ENCODE measurements at places on chromosomes 2 and 18. TPM values are rescaled to one million over a fixed set of nuclear protein-coding genes. Genes with fewer than 3 reads are reported as not detected.

Gene GCG
- not detected for polyA plus RNA-seq

Gene ONECUT2
- 0.13 TPM for polyA plus RNA-seq

Gene VSNL1
- polyA plus RNA-seq = 4.8 TPM

Gene OBSL1
- polyA plus RNA-seq = 150 TPM

Gene DAW1
- polyA plus RNA-seq = 0.60 TPM

Gene FOXI3
- polyA plus RNA-seq = 0.21 TPM

Gene ASB18
- polyA plus RNA-seq = 0.07 TPM

Gene EIF2B4
- polyA plus RNA-seq = 52.5 TPM

Gene RGPD4
- polyA plus RNA-seq = not detected

Gene ASAP2
- 57.3 TPM for polyA plus RNA-seq

Gene DSG2
- 35.7 TPM for polyA plus RNA-seq

Gene RFX8
- 0.75 TPM for polyA plus RNA-seq

Gene RASGRP3
- polyA plus RNA-seq = 21.8 TPM

- no peak for DNase-seq
Observed at GRCh38 chr2:42767899-42768705, 4.2 kb upstream of the OXER1 start.

GRCh38 chr2:68469935-68470334 is 2.5 kb downstream of the APLF start:
- no peak for DNase-seq

DNA sequence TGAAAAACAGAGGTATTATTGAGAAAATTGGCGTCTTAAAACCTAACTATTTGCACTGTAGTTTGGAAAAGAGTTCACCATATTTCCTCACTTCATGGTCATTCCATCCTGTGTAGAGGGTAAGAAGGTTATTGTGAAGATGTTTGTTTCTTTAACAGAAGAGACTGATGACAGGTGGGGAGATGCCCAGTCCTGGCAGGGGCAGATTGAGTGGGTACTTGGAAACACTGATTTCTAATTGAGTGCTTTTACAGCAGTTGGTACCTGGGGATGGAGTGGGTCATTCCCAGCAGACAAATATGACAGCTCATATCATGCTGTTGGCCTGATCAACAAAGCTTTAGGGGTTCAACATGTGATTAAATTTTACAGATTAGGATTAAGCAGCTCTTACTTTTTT is 67.5 kb downstream of the MYOM1 start:
- DNase-seq = no peak

DNA sequence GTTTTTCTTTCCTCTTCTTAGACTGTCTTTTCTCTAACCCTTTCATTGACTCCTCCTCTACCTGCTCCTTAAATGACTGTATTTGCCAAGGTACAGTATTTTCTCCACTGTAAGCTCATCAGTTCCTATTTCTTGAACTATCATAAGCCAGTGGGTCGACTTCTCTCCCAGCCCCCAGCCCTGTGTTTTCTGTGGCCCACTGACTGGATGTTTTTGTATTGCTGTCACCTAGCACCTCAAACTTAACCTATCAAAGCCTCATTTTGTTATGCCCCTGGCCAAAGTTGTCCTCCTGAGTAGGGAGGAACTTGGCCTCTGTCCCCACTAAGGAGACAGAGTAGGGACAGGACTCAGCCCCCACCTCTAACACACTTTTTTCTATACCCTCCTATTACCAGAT is 65.4 kb upstream of the CABLES1 start:
- DNase-seq = no peak

DNA sequence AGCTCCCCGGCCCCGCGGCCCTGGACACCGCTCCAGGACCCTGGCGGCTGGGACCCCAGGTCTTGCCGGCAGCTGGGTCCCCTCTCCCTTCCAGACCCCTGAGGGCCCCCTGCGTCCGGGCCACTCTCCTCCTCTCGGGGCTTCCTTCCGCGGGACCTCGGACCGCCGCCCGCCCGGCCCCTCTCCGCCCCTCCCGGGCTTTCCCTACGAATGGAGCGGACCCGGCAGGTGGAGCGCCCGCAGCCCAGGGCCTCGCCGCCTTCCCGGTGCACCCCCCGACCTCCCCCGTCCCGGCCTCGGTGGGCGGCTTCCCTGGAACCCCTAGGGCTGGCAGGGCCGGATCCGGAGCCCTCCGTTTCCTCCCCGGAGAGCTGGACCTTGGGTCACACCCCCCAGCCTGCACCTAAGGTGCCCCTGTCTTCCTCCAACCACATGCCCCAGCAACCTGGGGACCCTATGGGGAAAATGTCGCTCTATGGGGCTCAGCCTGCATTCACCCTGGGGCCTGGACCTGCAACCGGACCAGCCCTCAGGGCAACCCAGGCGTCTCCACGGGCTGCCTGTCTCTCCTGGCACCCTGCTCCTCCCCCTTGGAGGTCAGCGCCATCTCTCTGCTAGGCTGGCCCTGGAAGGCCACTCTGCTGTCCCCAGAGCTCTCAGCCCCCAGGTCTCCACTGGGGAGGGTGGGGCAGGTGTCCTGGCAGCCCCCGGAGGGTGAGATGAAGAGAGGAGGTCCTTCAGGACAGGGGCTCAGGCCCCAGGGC is 730 bp downstream of the B3GNT7 start:
- DNase-seq = no peak

GRCh38 chr2:221614274-221614673 is 42.2 kb upstream of the EPHA4 start:
- DNase-seq = no peak

GRCh38 chr2:114049280-114049679 is 159.4 kb downstream of the ACTR3 start:
- no peak for DNase-seq

DNA sequence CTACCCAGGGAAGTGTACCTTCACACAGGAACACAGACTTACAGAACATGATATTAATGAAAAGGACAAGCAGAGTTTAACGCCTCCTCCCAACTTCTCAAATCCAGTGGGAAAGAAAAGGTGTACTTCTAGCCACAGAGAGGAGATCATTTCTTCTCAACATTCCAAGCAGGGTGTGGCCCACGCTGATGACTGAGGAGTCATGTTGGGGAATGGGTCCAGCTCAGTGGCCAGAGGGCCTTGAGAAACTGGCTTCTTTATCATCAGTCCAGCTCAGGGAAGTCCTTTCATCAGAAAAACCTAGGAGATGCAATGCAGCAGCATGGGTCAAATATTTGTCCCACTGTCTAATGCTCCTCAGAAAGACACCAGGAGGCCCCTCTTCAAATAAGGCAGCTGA is 63.0 kb downstream of the RBM43 start:
- DNase-seq = no peak

GRCh38 chr2:127359520-127359919 is 28.3 kb downstream of the MAP3K2 start:
- DNase-seq = no peak

GRCh38 chr18:79991494-79991893 is 3.1 kb upstream of the TXNL4A start:
- no peak for DNase-seq

DNA sequence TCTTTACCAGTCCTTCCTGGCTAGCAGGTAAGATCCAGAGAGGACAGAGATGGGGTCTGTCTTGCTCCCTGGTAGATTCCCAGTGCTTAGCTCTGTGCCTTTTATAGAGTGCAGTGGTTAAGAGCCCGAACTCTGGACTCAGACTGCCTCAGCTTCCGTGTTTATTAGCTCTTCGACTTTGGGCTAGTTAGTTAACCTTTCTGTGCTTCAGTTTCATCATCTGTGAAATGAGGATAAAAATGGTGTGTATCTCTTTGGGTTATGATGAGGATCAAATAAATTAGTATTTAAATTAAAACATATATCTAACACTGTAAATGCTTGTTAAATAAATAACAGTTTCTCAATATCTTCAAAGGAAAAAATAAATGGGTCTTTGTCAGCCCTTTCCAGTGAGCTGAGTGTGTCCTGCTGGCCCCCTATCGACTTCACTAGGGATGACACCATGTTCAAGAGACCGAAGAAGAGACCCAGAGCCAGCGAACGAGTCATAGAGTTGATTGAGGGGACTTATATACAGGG is 38.2 kb downstream of the CERS6 start:
- no peak for DNase-seq

DNA sequence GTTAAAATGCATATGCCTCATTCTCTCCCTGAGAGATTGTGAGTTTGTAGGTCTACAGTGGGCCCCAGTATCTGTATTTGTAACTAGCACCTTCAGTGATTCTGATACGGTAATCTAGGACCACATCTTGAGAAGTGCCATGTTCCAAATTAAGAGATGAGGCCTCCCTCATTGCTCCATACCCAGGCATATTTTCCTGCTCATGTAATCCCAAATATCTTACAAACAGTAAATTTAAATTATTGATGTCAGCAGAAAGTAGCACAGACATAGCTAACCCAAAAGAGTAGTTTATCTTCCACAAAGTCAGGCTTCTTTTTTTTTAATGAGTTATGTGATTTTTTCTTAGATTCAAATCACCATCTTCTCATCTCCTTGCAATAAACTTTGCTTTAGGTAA is 263.8 kb downstream of the SETBP1 start:
- DNase-seq = no peak

- peak; percentile 90 for DNase-seq
Observed at GRCh38 chr2:42102591-42103450, 55.0 kb downstream of the PKDCC start.

GRCh38 chr2:241636182-241637017 is 558 bp downstream of the THAP4 start:
- peak; percentile 23 for DNase-seq

- no peak for DNase-seq
Observed at GRCh38 chr2:96860065-96861029, 2.5 kb upstream of the ANKRD39 start.

- no peak for DNase-seq
Observed at GRCh38 chr2:51710222-51710621, 678.3 kb upstream of the NRXN1 start.

- peak; percentile 10 for DNase-seq
Observed at GRCh38 chr2:155372969-155373368, 674.5 kb downstream of the KCNJ3 start.
